ENCODE measurements at places on chromosomes 2 and 18.

DNA sequence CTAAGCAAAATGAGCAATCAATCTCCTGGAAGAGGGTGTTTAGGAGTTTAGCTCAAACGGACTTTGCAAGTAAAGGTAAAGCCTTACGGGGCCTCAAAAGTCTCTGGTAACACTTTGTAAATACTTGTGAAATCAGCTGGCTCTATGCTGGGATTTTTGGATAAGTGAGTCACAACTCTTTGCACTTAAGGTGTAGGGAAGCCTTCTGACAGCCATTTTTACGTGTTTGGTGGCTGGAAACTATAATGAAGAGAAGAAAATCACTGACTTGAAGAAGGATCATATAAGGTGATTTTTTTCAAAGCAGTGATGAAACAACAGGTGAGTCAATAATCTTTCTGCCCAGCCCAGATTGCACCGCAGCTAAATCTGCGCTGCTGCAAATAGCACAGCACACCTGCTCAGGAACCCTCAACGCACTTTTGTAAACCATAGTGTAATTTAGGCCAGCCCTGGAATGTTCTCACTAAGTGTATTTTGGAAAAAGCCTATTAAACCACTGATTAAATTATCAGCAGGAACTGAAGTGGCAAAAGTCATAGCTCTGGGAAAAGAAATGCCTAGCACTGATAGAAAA lies 218.8 kb downstream of the AGPS start:
- DNase-seq, result no peak

DNA sequence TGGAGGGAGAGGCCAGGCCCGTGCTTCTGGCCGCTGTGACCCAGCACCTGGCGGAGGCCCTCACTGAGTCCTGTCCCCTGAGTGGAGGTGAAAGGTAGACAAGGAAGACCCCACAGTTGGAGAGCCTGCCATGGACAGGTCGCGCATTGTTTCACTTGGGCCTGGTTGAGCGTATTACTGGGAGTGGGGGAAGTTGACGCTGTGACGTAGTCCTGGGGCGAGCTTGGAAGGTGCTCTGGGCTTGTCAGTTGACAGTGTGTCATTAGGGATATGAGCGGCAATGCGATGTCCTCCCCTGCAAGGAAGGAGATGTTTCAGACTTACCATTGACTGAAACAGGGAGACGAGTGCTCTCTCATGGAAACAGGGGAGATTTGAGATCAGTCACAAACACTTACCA lies 127.1 kb downstream of the SH3RF3 start:
- DNase-seq, result no peak

DNA sequence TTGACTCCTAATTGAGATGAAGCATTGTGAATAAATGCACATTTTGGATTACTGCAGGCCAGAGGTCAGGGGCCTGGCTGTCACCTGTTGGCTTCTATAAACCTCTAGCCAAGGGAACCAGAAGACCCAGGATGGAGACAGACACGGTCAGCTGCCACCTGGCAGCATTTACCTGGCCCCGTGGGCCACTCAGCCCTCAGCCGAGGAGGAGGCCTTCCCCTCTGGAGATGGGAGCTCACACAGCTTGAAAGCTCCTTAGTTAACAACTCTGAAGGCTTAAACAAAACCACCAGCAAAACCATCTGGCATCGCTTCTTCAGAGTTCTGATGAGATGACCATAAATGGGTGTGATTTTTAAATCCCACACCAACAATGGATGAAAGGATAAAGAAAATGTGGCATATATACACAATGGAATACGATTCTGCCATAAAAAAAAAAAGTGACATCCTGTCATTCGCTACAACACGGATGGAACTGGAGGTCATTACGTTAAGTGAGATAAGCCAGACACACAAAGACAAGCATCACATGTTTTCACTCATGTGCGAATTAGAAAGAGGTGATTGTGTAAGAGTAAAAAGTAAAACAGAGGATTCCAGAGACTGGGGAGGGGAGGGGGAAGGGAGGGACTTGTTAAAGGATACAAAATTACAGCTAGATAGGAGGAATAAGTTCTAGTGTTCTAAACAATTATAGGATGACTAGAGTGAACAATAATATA lies 218.4 kb downstream of the TMEM163 start:
- no peak for DNase-seq

- DNase-seq, result no peak
Observed at GRCh38 chr2:18047213-18047611, 168.7 kb downstream of the KCNS3 start.

DNA sequence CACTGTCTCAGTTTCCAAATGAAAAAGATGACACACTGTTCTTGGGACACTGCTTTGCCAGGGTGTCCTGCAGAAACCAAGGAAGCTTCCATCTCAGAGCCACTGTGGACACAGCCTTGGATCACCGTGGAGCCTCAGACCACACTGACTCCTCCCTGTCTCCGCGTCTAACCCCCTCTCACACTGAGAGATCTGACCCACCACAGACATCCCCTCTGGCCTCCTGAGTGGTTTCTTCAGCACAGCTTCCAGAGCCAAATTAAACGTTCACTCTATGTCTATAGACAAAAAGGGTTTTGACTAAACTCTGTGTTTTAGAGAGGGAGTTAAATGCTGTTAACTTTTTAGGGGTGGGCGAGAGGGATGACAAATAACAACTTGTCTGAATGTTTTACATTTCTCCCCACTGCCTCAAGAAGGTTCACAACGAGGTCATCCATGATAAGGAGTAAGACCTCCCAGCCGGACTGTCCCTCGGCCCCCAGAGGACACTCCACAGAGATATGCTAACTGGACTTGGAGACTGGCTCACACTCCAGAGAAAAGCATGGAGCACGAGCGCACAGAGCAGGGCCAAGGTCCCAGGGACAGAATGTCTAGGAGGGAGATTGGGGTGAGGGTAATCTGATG lies 113.4 kb upstream of the PKDCC start:
- DNase-seq, result no peak

GRCh38 chr2:71243634-71244301 lies 16.9 kb upstream of the PAIP2B start:
- no peak for DNase-seq

GRCh38 chr2:148531669-148532428 lies 112.7 kb upstream of the EPC2 start:
- DNase-seq, result no peak

DNA sequence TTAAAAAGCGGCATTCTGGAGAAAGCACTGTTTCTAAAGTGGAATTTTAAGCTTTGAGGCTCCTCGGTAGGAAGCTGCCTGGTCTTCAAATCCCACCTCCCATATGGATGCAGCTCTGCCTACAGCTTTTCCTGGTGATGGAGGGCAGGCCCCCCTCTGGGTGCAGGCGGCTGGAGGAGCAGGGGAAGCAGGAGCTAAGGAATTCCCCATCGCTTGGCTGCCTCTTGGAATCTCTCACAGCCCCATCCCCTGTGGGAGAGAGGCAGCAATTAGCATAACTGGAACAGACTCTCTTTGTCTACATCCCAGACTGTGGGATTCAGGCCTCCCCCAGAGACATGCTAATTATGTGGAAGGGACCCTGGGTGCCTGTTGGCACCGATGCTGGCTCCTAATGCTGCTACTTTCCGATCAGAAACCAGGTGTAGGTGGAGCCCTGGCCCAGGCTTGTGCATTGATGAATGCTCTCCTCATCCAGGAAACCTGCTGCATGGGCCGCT lies 51.3 kb downstream of the LIPG start:
- no peak for DNase-seq

GRCh38 chr2:222290736-222291484 lies 7.9 kb downstream of the PAX3 start:
- no peak for DNase-seq

DNA sequence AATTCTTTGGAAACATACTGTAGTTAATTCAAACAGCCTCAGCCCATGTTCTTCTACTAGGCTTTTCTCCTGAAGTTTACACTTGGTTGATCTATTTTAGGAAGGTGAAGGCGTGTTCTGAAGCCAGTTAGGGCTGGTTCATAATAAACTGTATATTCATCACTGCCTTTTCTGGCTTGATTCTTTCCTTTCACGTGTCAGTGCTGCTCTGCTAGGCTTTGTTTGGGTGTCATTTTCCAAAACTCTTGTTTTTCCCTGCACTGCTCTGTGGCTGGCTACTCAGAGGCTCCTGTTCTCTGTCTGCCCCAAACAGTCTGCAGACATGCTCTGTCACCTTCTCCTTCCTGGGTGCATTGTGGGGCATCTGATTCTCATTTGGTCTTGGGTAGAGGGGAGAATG lies 136.1 kb downstream of the PARD3B start:
- no peak for DNase-seq

- no peak for DNase-seq
Observed at GRCh38 chr2:168079236-168079635, 168.2 kb downstream of the STK39 start.

- DNase-seq, result no peak
Observed at GRCh38 chr2:229202646-229203045, 68.4 kb downstream of the PID1 start.

- no peak for DNase-seq
Observed at GRCh38 chr18:46761059-46761769, 4.4 kb upstream of the ST8SIA5 start.

GRCh38 chr2:220159738-220160137 lies 532.3 kb downstream of the SLC4A3 start:
- DNase-seq, result no peak

- DNase-seq, result no peak
Observed at GRCh38 chr2:66929632-66930338, 467.3 kb upstream of the ETAA1 start.
